ENCODE measurements at places on chromosomes 5 and 9. TPM values are rescaled to one million over a fixed set of nuclear protein-coding genes. Genes with fewer than 3 reads are reported as not detected.

Gene C1QTNF2
- under 0.01 TPM for total RNA-seq

DNA sequence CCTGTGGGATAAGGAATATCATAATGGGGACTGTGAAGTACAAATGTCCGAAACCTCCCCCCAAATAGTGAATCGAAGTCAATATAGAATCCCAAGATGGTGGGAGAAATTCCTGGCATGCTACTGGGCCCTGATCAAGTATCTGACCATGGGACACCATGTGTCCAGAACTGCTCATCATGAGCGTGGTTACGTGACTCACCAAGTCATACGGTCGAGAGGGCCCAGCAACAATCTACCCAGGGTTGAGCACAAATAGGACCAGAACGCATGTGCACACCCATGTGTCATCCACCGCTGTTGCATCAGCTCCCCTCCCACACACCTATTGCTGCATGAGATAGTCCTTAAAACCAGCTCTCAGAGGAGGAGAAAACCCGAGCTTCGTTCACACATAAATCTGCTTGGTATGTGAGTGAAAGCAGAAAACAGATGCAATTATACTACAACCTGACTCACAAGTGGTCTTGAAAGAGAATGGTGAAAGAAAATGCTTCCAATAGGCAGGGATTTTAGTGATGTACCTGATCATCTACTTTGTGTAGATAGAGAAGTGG lies 353.2 kb downstream of the CWC27 start:
- no peaks in the 10 kb centered on the region for H3K27me3 ChIP-seq
- H3K4me3 ChIP-seq, result no peak overlapping the region
- no peak overlapping the region for H3K27ac ChIP-seq
- DNase-seq, result no peak

Gene OMD
- 30.0 TPM for total RNA-seq

GRCh38 chr5:149235841-149236240 lies 35.8 kb upstream of the AFAP1L1 start:
- no peaks in the 10 kb centered on the region for H3K4me1 ChIP-seq
- H3K4me3 ChIP-seq, result no peak overlapping the region
- no peaks in the 10 kb centered on the region for H3K36me3 ChIP-seq
- no peak overlapping the region for H3K27ac ChIP-seq

- H3K4me1 ChIP-seq, result no peaks in the 10 kb centered on the region
- no peaks in the 10 kb centered on the region for H3K36me3 ChIP-seq
- no peak for DNase-seq
- H3K27me3 ChIP-seq, result no peaks in the 10 kb centered on the region
Measured at GRCh38 chr5:171614971-171615653, 170.5 kb upstream of the SMIM23 start.

- no peak overlapping the region for H3K4me3 ChIP-seq
- H3K27ac ChIP-seq, result no peak overlapping the region
- H3K27me3 ChIP-seq, result no peaks in the 10 kb centered on the region
- H3K4me1 ChIP-seq, result no peaks in the 10 kb centered on the region
Measured at GRCh38 chr5:16544607-16545374, 72.0 kb downstream of the RETREG1 start.

- no peaks in the 10 kb centered on the region for H3K36me3 ChIP-seq
- no peak overlapping the region for H3K4me3 ChIP-seq
- no peaks in the 10 kb centered on the region for H3K4me1 ChIP-seq
- no peak overlapping the region for H3K27ac ChIP-seq
Measured at GRCh38 chr5:118165619-118166018, 822.7 kb downstream of the DTWD2 start.

Gene PCDHA6
- 4.2 TPM for total RNA-seq

- no peak overlapping the region for H3K4me3 ChIP-seq
- H3K36me3 ChIP-seq, result no peaks in the 10 kb centered on the region
- H3K4me1 ChIP-seq, result no peaks in the 10 kb centered on the region
- no peak for DNase-seq
- H3K27ac ChIP-seq, result no peak overlapping the region
- H3K27me3 ChIP-seq, result no peaks in the 10 kb centered on the region
Measured at GRCh38 chr9:124972241-124972770, 31.4 kb upstream of the GOLGA1 start.

GRCh38 chr5:103472265-103472664 lies 90.3 kb downstream of the NUDT12 start:
- DNase-seq, result no peak
- H3K36me3 ChIP-seq, result no peaks in the 10 kb centered on the region
- no peaks in the 10 kb centered on the region for H3K4me1 ChIP-seq
- no peaks in the 10 kb centered on the region for H3K27me3 ChIP-seq

Gene INSL4
- total RNA-seq, result not detected

All from breast epithelium (tissue), 4 donors.